ENCODE measurements at places on chromosomes 2 and 18.

GRCh38 chr18:35121531-35121930, 80.3 kb downstream of the MAPRE2 start:
- DNase-seq: no peak

DNA sequence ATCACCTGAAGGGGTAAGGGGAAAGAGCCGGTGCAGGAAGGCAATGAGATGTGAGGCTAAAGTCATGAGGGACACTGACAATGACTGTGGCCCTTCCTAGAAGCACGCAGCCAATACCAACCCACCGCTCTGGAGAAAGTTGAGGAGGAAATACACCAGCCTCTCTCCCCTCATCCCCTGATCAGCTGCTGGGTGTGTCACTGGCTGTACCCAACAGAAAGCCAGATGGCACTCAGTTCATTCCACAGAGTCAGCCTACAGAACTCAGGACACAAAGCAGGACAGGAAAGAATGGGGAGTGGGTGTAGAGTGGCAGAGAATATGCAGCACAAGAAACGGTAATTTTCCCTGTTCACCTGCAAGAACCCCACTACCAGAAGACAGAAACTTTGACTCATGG, 29.7 kb downstream of the CCBE1 start:
- no peak for DNase-seq

- DNase-seq: no peak
Measured at GRCh38 chr2:200619279-200619678, 33.5 kb downstream of the AOX1 start.

GRCh38 chr2:17849275-17849674, 29.2 kb upstream of the KCNS3 start:
- no peak for DNase-seq

DNA sequence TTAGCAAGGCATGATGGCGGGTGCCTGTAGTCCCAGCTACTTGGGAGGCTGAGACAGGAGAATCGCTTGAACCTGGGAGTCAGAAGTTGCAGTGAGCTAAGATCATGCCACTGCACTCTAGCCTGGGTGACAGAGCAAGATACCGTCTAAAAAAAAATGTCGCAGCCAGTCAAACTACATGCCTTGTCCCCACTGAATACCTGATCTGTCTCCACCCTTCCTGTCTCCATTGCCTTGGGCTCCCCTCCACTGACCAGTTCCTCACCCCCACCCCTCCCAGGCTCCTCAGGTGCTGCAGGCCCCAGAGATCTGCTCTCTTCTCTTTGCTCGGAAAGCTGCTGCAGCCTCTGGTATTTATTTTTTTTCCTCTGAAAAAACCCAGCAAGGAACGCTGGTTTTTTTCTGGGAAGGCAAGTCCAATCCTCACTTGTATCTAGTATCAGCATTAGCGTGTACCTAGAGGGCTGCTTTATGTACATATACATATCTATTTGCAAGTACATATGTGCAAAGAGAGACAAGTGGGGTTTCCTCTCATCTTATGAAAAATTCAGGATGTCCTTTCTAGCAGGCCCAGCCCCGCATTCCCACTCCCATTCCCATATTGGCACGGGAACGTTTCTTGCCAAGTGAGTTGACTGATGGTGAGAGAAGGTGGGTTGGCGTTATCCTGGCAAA, 4.4 kb downstream of the PSD4 start:
- no peak for DNase-seq

- DNase-seq: no peak
Measured at GRCh38 chr2:149037851-149038250, 648 bp upstream of the LYPD6B start.

- DNase-seq: no peak
Measured at GRCh38 chr18:45378933-45379332, 236.3 kb upstream of the SLC14A2 start.

GRCh38 chr18:68387246-68387645, 327.7 kb downstream of the TMX3 start:
- DNase-seq: no peak

DNA sequence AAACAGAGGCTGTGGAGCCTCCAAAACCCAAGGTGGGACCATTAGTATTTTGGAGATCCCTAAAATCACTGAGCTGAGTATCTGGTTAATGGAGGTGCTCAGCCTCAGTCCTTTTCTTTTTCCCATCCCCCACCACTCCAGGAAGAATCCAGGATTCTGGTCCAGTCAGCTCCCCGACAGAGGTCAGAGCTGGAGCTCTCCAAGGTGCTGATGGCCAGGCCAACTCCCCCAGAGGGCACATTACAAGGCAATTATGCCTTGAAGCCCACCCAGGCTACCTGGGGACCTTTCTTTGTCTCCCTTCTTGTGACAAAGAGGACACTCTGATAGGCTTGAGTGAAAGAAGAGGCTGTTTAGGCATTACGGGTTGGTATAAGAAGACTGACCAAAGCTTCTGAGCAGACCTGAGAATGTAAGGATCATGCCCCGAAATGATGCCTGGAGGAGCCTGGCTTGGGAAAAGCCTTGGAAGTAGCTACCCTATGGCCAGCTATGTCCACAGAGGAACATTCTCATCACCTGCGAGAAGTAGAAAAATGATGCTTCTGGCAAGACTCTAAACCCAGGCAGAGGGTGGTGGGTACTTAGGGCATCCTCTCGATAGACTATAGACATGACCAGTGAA, 102.5 kb upstream of the LDAH start:
- DNase-seq: no peak

DNA sequence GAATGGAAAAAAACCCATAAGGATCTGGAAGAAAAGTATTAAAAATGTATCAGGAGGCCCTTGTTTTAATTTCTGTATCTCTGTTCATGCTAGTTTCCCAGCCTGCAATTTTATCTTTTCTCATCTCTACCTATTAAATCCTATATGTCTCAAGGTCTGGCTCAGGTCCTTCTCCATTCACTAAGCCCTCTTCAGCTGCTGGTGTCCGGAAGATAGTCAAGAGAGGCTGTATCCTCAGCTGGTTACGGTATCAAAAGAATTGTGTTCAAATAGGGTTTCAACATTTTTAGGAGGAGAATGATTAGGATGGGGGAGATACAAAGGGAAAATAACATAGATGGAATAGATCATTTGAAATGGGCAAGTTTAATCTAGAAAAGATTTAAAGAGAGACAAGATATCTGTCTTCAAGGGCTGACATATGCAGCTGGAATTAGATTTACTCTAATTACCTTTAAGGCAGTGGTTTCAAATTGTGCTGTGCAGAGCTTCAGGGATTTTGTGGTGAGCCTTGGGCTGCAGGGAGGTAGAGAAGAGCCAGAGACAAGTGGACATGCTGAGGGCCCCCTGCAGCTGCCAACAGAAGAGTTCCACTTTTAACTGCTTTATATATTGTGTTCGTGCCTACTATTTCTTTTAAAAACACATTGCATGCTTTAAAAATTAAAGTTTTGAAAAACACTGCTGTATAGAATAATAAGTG, 24.1 kb downstream of the GREB1L start:
- no peak for DNase-seq

DNA sequence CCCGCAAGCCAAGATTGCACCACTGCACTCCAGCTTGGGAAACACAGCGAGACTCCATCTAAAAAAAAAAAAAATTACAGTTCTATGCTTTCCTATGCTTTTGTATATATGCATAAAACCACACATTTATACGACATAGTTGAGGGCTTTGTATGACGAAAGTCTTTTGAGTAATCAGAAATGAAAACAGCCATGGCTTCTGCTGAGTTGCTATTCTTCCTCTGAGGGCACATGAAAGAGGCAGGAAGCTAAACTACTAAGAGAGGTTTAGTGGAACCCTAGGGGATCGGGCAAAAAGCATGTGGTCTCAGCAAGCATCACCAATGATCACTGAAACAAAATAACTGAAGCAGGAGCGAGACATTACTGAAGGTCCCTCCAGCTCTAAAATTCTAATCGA, 99.6 kb downstream of the ZAP70 start:
- no peak for DNase-seq

DNA sequence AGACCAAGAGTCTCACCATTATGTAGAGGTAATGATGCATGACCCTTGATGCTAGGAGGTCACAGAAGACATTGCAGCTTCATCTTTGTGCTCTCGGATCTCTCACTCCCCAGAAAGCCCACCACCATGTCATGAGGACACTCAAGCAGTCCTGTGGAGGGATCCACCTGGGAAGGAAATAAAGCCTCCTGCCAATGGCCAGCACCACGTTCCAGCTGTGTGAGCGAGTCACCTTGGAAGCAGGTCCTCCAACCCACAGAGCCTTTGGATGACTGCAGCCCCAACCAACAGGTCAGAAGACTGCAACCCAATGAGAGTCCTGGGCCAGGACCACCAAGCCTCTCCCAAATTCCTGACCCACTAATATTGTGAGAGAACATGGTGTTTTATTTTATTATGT, 38.4 kb downstream of the CYP26B1 start:
- no peak for DNase-seq

DNA sequence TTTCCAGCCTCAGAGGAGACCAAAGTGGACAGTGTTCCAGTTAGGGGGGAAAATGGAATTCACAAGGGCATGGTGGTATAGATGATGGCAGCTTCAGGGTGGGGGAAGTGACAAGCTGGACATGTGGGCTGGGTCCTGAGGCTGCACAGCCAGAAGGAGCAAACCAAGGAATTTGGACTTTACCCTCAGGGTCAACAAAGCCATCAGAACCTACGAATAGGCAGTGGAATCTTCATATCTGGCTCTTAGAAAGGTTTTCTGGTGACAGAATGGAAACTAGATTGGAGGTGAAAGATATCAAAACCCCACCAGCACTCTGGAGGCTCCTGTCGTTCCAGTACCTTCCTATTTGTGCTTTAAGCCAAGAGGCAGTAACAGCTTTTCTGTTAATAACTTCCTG, 127.1 kb downstream of the SETBP1 start:
- no peak for DNase-seq

DNA sequence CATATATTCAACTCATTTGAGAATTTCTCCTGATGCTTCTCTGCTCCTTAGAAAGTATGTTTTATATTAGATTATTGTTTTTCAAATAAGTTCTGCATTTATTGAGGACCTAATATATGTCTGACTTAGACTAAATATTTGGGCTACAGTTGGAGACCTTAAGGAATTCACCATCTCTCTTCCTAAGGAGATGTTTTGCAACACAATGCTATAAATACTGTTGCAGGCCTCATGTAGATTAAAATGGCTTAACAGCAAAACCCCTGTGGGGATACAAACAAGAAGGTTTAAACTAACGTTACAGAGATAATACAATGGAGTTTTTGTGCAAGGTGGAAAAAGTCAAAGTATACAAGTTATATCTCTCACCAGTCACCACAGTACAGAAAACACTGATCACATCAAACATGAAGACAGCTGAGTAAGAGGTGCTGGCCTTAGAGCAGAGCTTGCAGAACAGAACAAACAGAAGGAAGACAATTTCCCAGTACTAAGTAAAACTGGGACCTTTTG, 20.1 kb upstream of the BMPR2 start:
- no peak for DNase-seq

GRCh38 chr2:61371027-61371426, 99.9 kb downstream of the USP34 start:
- no peak for DNase-seq

DNA sequence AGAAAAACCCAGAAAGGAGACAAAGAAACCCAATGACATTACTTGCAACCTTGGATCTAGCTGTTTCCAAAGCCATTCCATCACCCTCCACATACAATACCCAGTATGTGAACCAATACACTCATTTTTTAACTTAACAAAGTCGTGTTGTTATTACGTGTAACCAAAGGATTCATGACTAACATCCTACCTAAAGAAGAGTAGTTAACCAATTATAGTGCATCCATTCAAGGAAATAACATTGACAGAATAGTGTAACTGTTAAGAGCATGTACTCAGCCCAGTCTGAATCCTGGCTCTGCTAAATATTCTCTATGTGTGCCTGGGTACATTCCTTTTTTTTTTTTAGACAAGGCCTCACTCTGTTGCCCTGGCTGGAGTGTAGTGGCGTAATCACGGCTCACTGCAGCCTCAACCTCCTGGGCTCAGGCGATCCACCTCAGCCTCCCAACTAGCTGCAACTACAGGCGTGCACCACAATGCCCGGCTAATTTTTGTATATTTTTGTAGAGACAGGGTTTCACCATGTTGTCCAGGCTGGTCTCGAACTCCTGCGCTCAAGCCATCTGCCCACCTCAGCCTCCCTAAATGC, 9.9 kb downstream of the TLK1 start:
- no peak for DNase-seq

GRCh38 chr18:9704233-9705118, 3.6 kb upstream of the RAB31 start:
- DNase-seq: no peak

GRCh38 chr2:232959139-232959538, 53.9 kb downstream of the NGEF start:
- no peak for DNase-seq

DNA sequence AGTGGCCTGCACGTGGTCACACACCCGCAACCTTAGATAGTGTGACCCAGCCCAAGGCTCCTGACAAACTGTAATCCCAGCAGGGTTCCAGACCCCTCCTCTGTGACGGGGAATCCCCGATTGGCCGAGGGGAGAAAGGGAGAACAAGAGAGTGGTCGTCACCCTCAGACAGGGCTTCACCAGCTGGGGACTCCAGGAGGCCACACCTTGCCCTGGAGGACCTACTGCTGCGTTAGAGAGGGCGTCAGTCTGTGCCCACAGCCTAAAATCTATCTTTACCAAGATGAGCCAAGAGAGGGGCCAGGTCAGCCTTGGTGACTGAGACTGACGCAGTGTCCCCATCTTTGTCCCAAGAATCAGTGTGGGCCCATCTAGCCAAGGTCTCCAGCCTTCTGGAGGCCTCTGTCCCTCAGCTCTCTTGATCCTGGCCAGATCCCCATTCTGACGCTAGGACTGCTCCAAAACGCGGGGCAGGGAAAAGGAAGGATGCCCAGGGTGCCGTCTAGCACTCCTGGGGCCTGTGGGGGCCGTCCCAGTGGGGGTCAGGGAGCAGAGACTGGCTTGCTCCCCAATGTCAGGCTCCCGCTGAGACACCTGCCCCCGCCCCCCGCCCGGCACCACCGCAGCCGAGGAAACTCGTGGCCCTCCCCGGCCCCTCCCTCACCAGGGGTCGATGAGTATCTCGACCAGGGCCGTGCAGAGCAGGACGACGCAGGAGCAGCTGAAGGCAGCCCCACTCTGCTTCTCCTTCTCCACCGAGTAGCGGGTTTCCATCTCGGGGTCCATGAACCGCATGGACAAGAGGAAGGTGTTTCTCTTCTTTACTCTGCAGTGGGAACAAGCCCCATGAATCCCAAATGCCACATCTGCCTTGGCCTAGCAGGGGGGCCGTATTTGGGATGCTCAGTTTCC, 40.9 kb downstream of the CENPO start:
- no peak for DNase-seq

- DNase-seq: no peak
Measured at GRCh38 chr2:219727771-219728429, 100.5 kb downstream of the SLC4A3 start.

DNA sequence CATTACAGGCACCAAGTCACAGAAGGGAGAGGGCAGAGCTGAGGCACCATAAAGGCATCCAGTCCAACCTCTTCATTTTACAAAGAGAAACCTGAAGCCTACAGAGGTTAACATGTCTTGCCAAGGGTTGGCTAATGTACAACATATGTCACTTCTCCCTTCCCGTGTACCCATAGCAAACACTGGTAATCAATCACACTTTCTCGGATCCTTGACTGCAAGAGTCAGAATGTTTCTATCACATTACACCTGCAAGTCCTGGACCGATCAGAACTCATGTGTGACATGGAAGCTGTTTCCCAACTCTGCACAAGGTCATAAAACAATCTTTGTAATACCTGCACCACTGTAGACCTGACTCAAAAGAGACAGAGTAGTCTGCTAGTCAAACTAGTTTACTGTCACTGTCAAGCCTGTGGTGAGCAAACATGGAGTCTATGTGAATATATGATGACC, 6.0 kb downstream of the ANKRD44 start:
- no peak for DNase-seq

All from SIG-M5 (cell line).